ENCODE measurements at places on chromosomes 4 and X.
A peak's percentile ranks its signal among the peaks of the same experiment; 100 is the strongest.

DNA sequence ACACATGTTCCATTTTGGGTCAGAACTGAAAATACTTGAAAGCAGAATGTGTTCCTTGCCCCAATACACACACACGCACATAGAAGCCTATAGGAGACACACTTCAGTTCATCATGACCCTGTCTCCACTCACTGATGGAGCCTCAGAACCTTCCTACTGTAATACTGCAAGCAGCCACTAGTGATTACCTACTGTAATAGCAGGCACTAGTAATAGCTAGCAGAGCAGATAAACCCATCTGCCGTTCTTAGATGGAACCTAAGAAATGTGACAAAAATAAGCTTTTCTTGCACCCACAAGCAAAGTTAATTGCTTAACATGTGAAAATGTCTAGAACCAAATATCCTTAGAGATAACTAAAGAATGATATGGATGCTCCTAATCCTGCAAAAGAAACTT, 13.6 kb downstream of the AMTN start:
- DNase-seq = no peak

DNA sequence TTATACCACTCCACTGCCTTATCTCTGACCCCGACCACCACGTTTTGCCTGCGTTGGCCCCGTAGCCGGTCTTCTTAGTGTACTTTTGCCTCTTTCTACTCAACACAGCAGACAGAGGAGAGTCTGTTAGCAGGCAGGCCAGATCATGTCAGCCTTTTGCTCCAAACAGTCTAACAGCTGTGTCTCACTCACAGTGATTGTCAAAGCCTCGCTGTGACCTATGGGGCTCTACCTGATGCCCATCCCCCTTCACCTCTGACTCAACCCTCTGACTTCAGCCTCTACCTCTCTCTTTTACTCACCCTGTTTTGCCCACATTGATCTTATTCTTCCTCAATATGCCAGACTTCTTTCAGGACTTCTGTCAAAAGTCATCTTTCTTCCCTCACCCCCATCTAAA, 127.1 kb downstream of the TRIML1 start:
- DNase-seq = no peak

DNA sequence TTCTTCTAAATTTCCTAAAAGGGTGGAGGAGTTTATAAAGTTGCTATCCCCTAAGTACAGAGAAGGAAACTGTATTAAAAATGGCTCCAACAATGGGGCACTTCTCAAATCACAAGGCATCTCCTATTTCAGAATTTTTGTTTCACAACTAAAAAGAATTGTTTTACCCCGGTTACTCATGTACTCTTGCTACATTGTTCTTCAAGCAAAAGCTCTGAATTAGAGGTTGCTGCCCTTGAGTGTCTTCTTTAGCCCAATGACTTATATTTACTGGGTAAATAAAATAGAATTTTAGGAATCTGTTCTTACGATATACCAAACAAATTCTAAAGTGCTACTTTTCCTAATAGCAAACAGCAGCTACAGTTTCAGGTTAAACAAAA, 67.5 kb downstream of the PPEF2 start:
- DNase-seq = no peak

- no peak for DNase-seq
Measured at GRCh38 chr4:15295421-15296162, 132.2 kb upstream of the C1QTNF7 start.

- no peak for DNase-seq
Measured at GRCh38 chr4:129092631-129093190, 628 bp downstream of the SCLT1 start.

- DNase-seq = no peak
Measured at GRCh38 chr4:77593993-77594392, 11.6 kb upstream of the CXCL13 start.

GRCh38 chr4:120824946-120825345, 97.6 kb downstream of the PRDM5 start:
- DNase-seq = no peak

- no peak for DNase-seq
Measured at GRCh38 chr4:40194602-40195161, 2.1 kb upstream of the RHOH start.

DNA sequence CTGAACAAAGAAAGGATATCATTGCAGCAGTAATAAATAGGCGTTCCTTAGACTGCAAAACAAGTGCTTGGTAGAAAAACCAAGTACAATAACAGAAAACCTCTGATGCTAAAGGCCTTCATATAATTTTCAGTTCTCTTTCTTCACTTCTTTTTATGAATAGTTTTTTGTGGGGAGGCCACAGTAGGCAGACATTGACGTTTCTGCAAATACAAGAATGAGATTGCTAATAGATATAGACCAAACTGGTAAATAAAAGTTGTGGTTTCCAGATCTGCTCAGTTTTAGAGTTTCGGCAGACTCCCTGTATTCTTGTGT, 57.0 kb upstream of the RAP1GDS1 start:
- no peak for DNase-seq

- peak; percentile 58 for DNase-seq
Measured at GRCh38 chrX:130171446-130172126, at the start of gene RAB33A. TSS of gene RAB33A (plus strand) at chrX:130171962. CDS start at chrX:130172063, 101 bp downstream.

DNA sequence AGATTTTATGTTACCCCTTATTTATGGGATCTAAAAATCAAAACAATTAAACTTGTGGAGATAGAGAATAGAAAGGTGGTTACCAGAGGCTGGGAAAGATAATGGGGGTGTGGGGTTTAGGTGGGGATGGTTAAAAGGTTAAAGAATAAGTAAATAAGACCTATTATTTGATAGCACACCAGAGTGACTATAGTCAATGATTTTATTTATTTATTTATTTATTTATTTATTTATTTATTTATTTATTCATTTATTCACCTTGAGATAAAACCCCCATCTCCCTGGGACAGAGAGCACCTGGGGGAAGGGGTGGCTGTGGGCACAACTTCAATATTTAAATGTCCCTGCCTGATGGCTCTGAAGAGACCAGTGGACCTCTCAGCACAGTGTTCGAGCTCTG, 66.1 kb downstream of the UGT2A3 start:
- no peak for DNase-seq

GRCh38 chrX:33272986-33273385, 61.6 kb upstream of the DMD start:
- DNase-seq = no peak
